RKO (cell line): ENCODE measurements at places on chromosomes 7 and 10.

DNA sequence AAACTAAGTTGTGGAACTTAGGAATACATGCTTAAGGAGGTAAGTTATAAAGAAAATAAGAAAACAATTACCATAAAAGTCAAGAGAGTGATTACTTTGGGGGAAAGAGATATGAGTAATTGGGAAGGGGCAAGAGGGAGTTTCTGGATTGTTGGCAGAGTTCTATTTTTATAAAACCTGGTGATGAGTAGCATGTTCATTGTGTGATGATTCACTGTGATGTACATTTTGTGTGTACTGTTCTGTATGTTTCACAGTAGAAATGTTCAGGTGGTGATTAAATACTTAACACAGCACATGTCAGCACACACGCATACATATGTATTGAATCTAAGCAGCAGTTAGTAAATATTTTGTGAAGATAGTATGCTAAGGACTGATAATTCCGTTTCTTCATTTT lies 9.7 kb upstream of the OIT3 start:
- peak; percentile 20 for DNase-seq

DNA sequence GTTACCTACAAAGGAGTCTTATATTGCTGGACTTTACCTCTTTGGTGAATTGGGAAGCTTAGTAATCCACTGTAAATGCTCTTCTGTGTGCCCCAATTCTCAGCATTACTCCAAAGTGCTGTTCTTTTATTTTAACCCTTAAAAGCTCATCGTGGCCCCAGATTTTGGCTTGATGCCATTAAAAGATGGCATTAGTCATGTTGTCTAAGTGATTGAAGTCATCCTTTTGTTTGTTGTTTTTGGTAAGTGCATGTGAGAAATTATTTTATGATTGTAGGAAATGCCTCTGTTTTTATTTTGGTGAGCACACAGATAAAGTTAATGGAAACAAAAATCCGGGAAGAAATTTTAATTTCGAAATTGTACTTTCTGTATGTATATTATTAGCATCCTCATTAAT lies 82.5 kb upstream of the GATA3 start:
- DNase-seq = peak; percentile 16

DNA sequence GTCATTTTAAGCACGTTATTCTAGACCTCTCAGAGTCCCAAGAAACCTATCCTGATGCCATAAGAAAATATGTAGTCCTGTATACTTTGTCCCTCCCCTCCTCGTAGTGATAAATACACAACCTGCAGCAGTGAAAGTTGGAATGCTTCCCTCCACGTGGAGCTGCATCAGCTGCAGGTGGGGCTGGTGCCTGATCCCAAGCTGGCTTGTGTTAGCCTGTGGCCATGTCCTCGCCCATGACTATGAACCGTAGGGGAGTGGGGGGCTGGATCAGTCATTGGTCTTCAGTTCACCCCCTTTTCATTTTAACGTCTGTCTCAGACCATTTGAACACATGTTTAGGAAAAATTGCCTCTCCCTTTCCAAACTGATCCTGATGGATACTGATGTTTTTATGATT lies 171.4 kb upstream of the HABP2 start:
- no peak for DNase-seq

DNA sequence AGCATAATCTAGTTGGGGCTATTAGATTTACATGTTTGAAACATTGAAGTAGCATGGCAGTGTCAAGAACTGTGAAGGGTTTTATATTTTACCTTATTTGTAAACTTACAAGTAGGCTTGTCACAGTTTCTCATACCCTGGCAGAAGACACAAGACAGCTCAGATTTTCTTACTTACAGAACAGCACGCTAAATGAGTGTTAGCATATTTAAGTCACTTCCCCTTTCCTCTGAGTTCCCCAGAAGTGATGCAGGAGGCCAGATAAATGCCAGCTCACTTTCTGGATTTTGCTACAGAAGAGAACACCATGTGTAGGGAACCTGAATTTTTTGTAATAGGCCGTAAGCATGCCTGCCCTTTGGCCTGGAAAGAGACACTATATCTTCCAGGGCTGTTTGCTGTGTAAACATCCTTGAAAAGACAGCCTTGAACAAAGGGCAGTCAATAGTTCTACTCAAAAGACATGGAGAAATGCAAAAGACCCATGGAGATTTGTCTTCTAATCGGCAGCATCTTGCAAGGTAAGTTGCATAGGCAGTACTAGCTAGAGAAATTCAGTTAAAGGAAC lies 279.1 kb downstream of the PHF14 start:
- DNase-seq = no peak

DNA sequence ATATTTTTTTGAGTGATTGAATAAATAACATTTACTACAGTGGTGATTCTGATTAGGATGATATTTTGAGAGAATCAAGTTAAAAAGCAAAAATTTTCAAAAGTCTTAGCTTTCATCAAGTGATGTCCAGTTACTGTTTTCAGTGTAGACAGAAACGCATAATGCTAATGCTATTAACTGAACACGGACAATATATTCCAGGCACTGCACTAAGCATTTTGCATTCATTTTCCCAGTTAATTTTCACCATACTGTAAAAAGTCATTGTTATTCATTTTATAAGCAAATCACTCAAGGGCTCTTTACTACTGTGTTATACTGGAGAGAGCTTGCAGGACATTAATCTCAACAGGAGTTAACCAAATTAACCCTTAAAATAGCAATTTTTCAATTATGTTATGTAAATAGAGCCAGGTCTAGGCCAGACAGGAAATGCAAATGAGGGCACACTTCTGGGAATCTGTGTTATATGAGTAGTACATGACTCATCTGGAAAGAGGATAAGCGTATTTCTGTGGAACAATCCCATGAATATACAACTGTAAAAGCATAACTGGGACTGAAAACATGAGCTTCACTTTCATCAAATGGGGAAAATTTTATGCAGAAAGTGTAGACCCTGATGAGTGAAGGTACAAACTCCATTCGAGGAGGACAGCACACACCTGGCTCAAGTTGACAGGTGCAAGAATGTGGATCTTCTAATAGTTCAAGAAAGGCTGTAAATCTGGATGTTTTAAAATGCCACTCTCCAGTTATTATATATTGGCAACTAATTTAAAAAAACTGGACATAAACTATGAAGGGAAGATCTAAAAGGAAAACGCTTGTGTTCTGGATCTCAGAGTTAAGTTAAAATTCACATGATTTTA lies 75.4 kb downstream of the ANK3 start:
- DNase-seq = peak; percentile 78

- no peak for DNase-seq
Measured at GRCh38 chr7:106486331-106486730, 174.6 kb downstream of the CCDC71L start.

DNA sequence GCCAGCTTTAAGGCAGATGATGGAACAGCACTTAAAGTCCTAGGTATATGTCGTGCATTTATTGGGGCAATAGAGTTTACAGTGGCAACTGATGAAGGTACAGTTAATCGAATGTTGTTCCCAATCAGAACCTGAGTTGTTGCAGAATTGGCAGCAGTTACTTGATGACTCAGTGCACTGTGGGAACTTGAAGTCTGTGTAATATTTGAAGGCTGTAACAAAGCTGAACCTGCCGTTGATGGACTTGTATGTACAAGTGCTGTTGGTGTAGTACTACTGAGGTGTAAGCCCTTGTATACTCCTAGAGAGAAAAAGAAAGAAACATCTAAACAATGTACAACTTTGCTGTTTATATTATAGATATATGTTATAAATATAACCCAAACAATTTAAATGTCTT lies 75.3 kb downstream of the EPC1 start:
- peak; percentile 32 for DNase-seq

GRCh38 chr10:50417486-50417885 lies 166.2 kb upstream of the ASAH2 start:
- DNase-seq = peak; percentile 15

DNA sequence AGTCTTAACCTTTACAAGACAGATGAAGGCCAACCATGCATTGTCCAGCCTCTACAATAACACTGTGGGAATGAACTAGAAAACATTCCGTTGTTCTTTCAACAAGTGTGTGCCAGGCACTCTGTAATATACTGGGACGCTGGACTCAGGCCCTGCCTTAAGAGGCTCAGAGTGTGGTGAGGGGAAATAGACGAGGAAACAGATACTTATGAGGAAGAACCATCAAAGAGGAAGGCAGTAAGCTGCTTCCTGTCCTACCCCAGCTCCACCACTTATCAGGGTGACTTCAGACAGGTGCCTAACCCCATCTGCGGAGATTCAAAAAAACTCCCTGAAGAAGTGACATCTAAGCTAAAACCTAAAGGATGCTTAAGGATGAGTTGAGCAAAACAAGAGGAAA lies 8.9 kb upstream of the TRIM8 start:
- DNase-seq = no peak

DNA sequence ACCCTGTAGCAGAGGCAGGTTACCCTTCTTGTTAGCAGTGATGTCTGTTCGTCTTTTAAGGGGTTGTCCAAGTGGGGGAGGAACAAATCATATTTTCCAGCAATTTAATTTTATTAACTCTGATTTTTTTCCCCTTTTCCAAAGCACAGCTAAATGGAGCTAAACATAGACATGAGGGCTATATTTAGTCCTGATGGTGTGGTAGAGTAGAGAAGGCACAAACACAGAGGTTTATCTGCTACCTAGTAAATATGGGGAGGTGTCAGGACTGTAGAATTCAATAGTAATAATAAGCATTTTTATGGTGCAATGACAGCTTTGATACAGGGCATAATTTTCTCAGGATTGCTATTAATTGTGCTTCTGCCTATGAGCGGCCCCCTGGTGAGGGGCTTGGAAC lies 22.5 kb downstream of the LRRC4 start:
- DNase-seq = no peak

DNA sequence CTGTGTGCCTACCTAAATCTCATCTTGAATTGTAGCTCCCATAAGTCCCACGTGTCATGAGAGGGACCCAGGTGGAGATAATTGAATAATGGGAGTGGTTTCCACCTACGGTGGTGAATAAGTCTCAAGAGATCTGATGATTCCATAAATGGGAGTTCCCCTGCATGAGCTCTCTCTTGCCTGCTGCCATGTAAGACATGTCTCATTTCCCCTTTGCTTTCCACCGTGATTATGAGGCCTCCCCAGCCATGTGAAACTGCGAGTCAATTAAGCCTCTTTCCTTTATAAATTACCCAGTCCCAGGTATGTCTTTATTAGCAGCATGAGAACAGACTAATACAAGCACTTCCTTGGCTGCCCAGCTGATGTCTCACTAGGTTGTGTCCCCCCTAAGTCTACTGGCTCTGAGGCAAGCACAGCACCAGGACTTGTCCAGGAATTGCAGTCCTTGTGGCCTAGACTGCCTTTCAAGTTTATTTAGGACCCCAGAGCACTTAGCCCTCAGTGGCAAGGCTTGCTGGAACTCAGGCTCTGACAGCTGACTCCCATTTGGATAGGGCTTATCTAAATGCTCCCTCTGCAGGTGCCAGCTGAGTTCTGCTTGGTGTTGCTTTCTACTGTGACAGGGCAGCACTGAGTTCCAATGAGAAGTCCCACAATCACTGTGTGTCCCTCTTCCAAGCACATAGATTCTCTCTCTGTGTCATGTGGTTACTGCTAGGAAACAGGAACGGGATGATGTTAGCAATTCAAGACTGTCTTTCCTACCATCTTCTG lies 59.0 kb upstream of the TAS2R16 start:
- DNase-seq = peak; percentile 16

DNA sequence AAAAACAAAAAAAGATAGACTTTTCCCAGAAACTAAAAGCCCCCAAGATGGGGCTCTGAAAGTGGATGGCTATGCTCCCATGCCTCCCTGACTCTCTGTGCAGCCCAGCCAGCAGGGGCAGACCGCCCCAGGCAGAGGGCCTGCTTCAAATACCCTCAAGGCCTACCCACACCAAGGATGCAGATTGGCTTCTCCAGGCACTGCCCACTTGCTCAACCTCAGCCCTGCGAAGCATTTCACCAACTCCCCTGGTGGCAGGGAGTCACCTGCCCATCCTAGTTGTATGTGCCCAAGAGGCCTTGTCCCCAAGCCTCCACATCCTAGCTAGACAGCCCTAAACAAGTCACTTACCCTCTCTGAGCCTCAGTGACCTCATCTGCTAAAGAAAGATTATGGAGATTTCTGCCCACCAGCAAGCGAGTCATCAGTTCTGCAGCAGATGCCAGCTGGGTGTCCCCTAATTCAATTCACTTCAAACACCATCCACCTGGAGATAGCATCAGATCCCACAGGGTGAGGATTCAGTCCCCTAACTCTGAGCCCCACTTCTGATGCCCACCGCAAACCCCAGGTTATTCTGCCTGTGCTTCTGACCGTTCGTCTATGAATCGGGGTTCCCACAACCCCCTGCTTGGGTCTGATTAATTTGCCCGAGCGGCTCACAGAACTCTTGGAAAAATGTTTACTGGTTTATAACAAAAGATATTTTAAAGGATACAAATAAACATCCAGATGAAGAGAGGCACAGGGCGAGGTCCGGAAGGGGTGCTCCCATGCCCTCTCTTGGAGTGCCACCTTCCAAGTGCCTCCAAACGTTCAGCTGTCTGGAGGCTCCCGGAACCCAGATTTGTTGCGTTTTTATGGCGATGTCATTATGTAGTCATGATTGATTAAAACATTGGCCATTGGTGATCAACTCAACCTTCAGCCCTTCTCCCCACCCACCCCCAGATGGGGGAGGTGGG lies 18.6 kb upstream of the ZMIZ1 start:
- no peak for DNase-seq

DNA sequence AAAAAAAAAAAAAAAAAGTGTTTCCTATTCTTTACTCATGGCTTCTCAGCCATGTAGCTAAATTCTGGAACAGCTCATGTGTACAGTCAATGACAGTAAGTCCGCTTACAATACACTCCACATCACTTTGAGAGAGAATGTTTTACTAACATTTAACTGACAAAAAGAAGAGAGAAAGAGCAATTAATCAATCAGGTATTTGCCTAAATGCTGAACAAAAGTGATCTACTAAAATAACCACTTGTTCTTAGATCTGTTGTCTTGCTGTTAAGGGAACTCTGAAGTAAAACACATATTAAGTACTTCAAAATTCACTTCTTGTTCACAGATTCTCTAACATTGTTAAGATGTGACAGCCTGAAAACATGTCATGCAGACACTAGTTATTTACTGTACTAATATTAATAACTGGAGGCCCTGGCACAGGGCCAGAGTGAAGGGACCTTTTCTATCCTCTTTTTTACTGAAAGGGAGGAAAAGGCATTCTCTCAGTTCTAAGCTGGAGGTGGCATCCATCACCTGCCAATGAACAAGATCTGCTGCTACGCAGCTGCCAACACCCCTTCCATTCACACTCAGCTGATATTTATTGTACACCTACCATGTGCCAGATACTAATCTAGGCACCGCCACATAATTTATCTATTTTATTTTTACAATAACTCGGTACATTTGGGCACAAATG lies 72.6 kb downstream of the AHR start:
- DNase-seq = no peak
